CD4-positive, alpha-beta T cell treated with Interleukin-2 at 100 ng/mL for 4 hours (primary cell): ENCODE measurements at places on chromosomes 1 and 21.

DNA sequence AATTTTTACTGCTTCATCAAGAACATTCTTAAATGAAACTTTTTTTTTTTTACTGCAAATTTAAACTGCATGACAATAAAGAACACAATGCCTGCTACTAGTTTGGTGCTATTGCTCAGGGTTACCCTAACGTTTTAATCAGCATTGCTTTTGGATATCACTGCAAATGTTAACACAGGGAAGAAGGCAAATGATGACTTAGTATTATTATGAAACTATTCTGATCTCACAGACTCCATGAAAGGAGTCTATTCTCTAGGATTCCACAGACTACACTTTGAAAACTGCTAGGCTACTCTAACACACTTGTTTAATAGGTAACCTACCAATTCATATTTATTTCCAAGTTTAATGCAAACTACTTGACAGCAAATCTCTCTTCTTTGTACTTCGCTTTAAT is 49.8 kb downstream of the GATAD2B start:
- DNase-seq: no peak

DNA sequence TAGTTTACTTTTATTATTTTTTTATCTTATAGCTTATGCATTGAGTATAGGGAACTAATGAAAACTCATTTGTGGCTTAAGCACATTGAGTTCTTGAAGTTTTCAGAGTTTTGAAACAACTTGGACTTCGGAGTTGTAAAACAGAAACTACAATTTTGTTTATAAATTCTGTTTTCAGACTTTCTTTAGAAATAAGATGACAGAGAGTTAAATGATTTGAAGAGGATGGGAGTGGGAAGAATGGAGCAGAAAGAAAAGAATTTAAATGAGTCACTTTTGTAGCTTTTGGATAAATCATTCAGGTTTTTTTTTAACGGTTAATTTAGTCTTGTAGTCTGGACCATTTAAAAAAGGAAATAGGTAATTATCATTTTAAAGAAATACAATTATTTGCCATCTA is 32.3 kb downstream of the INKA2 start:
- no peak for DNase-seq

- DNase-seq: no peak
Measured at GRCh38 chr1:101632548-101633272, 364.0 kb downstream of the OLFM3 start.

- no peak for DNase-seq
Measured at GRCh38 chr1:193265716-193266115, 79.3 kb upstream of the B3GALT2 start.

DNA sequence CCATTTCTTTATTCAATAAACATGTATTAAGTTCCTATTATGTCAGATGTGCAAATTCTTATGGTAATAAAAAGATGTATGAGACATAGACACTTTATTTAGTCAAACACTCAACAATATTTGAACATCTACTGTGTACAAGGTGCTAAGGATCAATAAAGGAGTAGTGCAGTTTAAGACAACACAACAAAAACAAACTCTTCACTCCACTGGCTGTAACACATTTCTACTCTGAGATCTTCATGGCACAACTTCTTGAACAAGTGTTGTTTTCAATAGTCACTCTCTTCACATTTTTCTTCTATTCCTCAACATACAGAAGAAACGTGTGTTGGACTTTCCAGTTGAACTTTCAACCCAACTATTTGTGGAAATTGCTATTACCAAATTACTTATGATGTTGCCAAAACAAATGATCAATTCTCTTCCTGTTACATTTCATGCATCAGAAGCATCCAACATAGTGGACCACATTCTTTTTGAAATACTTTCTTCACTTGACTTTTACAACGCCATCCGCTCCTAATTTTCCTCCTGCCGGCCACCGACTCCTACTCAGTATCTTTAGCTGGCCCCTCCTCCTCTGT is 25.4 kb downstream of the HSD3B1 start:
- no peak for DNase-seq

DNA sequence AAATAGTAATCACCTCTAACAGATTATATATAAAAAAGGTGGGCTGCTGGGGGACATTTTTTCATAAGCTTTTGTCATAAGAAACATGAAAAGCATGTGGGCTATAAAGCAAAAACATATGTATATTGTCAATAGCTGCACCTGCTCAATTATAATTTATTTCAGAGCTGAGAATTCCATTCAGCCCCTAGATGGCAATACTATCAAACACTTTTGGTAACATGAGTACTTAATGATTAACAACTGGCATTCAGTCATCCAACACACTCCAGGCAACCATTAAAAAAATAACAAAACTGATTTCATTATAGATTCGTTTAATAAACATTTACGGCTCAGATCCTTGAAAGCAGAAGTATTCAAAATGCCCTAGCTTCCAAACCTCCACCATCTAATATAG is 115.1 kb downstream of the KCTD3 start:
- DNase-seq: no peak

DNA sequence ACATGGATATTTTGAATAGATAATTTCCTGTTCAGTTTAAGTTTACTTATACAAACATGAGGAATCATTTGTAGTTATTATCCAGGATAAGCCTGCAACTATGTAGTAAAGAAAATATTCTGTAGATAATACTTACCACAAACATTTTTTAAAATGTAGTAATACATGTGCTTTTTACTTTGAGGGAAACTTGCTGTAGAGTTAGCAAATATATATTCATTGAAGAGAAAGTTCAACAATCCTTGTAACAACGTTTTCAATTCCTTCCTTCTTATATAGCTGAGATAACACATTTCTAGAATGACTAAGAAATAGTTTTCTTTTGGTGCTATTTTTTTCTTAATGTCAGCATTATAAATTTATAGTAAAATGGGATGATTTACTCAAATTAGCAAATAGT is 664.6 kb upstream of the ADAMTS5 start:
- DNase-seq: no peak
